AG08396 (cell line): ENCODE measurements at places on chromosomes 1 and 21.

- no peak for DNase-seq
These were observed 749 bp upstream of the EFHD2 start for GRCh38 chr1:15408890-15409387.

DNA sequence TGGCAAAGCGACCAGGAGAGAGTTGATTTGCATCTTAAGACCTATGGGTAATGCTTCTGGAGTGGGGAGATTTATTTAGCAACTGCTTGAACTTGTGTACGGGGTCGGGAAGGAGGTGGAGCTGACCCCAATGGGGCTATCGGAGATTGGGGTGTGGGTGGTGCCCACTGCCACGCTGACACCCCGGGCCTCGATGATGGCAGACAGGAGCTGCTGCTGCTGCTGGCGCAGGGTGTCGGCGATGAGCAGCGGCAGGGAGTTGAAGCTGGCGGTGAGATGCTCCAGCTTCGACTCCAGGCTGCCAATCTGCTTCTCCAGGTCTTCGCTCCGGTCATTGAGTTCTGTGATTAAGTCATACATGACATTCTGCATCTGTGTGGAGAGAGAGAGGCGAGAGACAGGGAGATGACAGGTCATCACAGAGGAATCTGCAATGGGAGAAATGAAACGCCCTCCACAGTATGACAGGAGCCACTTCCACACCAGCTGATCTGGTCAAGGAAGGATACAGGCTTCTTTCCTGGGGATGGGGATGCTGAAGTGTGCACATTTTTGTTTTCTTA is 100.0 kb upstream of the ADAR start:
- peak; percentile 25 for DNase-seq

DNA sequence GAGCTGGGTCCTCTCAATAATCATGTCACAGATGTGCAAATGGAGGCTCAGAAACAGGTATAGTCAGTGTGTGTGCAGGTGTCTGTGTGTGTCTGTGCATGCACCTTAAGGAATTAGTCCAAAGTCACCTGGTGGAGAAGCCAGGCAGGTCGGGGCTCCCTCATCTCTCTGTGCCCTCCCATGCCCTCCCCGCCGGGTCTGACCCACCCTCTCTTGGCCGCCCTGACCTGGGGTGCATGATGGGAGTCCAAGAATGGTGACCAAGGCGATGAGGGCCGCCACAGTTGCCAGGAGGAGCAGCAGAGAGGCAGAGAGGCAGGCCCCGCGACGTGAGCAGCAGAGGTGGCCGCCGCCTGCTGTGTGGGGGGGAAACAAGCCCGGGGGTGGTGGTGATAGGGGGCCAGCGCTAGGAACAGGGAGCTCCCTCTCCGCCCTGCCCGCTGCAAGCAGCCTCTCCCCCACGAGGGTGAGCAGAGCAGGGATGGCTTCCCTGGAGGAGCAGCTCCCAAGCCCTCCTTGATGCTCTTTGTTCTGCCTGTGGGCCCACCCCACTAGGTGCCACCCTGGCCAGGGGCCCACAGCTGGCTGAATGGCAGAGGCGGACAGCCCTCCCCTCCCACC is 3.9 kb downstream of the LDLRAD1 start:
- DNase-seq: no peak

- DNase-seq: no peak
These were observed 34.0 kb downstream of the TMEM53 start for GRCh38 chr1:44640200-44640853.

GRCh38 chr1:47901001-47901575 is 96.1 kb downstream of the TRABD2B start:
- no peak for DNase-seq

- no peak for DNase-seq
These were observed 1712.5 kb downstream of the NCAM2 start for GRCh38 chr21:22710721-22711120.

DNA sequence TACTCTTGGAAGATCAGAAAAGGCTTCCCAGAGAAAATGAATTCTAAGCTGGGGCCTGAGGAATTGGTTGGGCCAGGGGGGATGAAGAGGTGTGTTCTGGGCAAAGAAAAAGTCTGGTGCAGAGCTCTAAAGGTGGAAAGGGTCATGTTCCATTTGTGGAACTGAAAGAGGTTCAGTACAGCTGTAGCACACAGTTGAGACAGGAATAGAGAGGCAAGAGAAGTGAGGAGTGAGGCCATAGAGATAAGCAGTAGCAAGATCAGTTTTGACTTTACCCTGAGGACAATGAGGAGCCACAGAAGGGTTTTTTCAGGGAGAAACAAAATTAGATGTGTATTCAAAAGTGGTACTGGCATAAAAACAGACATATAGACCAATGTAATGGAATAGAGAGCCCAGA is 30.3 kb upstream of the MUTYH start:
- DNase-seq: no peak

DNA sequence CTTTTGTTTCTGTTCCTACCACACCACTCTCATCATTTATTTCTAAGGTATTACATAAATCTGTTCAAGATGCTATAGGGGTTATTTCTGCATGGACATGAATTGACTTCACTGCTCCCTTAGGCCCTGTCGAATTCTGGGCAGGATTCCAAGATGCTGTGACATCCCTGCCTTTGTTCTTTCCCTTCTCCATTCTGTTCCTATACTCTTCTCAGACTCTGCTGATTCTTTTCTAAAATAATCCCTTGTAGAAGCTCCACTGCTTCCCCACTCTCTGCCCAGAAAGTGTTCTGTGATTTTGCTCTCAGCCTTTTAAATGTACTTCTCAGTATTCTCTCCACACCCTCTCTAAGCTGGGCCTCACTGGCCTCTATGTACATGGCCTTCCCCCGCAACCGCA is 99.2 kb downstream of the PHTF1 start:
- no peak for DNase-seq

- no peak for DNase-seq
These were observed 129.6 kb downstream of the LRRC40 start for GRCh38 chr1:70075761-70076160.

- no peak for DNase-seq
These were observed 90.0 kb downstream of the NOS1AP start for GRCh38 chr1:162159515-162159914.

- DNase-seq: no peak
These were observed 92.6 kb upstream of the VAV3 start for GRCh38 chr1:108057541-108057940.

GRCh38 chr1:94524531-94524930 is 17.0 kb downstream of the F3 start:
- no peak for DNase-seq

DNA sequence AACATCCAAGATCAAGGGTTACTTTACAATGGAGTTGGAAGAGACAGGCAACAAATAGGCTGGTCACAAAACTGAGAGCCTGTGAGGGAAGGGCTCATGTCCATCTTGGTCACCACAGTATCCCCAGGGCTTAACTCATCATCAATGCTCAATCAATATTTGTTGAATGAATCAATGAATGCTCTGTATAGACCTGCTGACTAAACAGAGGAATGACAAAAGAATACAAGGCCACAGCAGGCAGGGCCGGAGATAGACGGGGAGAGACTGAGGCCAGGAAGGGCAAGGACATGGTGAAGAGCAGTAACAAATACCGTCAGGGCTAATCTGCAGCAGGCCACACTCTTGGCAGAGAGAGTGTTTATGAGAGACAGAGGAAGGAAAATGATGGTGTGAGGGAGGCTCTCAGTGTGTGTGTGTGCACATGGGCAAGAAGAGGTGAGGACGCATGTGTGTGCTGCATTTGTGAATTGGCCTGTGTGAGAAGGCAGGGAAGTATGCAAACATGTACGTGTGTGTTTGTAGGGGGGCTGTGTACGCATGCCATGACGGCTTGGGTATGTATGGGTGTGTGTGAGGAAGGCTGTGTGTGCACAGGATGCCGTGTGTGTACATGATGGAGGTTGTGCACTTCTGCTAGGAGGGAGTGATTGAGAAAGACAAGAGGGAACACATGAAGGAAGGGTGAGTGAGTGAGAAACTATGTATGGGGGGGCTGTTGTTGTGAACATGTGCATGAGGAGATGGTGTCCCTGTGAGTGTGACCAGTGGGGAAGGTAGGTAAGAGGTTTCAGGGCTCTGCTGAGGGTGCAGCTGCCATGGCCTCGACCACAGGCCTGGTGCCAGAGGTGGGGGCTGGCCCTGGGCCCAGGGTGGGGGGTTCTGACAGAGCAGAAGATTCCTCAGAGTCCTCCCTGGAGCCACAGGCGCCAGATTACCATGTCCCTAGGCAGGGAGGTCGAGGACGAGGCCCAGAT is 15.4 kb downstream of the AHDC1 start:
- DNase-seq: peak; percentile 78

GRCh38 chr1:226978432-226979114 is 38.5 kb downstream of the COQ8A start:
- no peak for DNase-seq

DNA sequence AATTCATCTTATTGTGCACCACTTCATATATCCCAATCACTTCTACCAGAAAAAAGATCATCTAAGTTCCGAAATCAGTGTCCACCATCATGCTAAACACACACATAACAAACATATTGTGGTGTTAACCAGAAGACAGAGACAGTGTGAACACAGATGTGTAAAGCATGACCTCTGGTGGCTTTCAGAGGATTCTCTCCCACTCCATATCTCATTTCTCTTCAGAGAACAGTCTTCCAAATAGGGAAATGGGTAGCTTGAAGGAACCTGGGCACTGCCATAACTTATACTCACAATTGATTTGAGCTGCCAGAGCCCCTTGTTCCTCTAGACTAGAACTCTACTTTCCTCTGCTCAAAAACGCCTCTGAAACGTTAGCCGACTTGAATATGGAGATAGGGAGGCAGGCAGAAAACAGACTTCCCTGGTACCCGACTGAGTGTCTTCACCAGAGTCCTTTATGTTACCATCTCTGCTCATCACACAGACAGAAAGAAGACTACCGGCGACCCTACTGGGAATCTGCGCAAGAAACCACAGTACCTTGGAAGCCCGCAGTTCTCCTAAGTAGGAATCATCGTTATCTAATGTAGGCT is 1.8 kb upstream of the ELAPOR1 start:
- DNase-seq: peak; percentile 31

DNA sequence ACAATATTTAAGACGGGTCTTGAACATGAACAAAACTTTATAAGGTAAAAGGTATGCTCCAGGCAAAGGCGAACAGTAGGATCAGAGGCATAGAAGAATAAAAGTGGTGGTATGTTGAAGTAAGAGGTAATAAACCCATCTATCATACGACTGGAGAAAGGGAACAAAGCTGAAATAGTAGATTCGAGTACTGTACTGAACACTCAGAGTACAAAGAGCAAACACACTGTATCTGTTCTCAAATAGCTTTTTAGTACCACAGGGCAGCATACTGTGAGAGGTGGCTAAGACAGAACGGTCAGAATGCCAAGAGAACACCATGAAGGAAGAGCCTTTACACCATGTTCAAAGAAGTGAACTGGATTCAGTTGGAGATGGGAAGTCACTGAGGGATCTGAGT is 83.2 kb downstream of the EPS15 start:
- DNase-seq: no peak

GRCh38 chr1:33791251-33791650 is 72.6 kb upstream of the HMGB4 start:
- DNase-seq: no peak

DNA sequence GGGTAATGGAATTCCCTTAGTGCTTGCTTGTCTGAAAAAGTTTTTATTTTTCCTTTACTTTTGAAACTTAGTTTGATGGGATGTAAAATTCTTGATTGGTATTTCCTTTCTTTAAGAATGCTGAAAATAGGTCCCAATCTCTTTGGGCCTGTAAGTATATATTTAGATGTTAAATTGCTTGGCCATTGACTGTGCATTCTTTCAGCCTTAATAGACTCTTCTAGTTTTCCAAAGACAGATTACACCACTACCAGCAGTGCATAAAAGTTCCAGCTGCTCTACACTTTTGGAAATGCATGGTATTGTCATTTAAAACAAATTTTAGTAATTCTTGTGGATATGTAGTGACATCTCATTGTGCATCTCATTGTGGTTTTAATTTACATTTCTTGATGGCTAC is 464.8 kb upstream of the USP24 start:
- DNase-seq: no peak

DNA sequence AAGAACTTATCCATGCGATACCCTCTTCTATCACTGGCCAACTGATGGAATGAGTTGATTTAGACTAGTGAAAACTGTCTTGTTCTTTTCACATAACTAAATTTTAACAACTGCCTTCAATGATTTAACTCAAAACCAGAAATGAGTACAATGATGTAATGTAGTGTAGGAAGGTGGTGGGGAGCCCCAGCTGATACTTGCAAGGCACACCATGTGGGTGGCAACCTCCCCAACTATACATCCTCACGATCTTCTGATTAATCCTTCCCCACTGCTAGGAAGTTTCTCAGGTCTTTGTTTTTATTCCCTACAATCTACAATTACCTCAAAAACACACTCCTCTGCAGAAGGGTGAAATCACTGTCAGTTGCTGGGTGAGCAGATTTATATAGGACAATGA is 100.7 kb downstream of the KCTD3 start:
- DNase-seq: no peak

DNA sequence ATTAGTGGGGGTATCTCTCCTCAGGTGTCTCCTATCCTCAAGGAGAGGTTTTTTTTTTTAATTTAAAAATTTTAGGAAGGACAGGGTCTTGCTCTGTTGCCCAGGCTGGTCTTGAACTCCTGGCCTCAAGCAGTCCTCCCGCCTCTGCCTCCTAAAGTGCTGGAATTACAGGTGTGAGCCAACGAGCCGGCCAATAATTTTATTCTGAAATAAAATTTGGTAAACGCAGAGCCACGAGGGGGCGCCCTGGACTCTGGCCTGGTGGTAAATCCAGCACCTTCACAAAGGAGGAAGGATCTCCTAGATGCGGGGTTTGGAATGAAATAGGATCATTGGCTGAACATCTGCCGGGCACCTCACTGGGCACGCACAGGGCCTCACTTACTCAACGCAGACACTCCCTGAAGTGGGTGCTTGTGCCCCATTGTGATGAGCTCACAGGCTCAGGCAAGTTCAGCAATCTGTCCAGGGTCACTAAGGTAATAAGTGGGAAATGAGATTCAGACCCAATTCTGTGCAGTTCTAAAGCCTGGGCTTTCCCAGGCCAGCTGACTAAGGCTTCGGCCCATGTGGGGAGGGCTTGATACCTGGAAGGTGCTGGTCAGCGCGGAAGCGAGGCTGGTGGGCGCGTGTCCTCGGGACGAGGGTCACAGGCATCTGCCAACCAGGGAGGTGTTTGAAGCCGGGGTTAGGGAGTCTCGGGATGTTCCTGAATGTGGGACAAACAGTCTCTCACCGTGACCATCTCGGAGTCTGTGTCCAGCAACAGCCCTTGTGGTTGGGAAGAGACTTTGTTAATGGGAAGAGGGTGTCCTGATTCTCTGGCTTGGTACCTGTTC is 32.7 kb upstream of the ETV3 start:
- DNase-seq: no peak

- no peak for DNase-seq
These were observed 216.2 kb downstream of the SETD4 start for GRCh38 chr21:35843911-35844667.

GRCh38 chr1:180623579-180624347 is 8.1 kb upstream of the XPR1 start:
- peak; percentile 46 for DNase-seq

- no peak for DNase-seq
These were observed 29.3 kb downstream of the RSPH1 start for GRCh38 chr21:42466700-42467099.

- peak; percentile 97 for DNase-seq
These were observed at the start of gene TRNP1 for GRCh38 chr1:26993237-26994019. TRNP1 (plus strand) TSS chr1:26993692; CDS start chr1:26993787, 95 bp downstream.
